Endothelial cell (in vitro differentiated cells): ENCODE measurements at places on chromosomes 1 and 21.

GRCh38 chr1:152626744-152627143 is 3.8 kb upstream of the LCE3A start:
- no peak for DNase-seq

- DNase-seq: no peak
Observed at GRCh38 chr1:39238476-39238875, 34.0 kb downstream of the MACF1 start.

- DNase-seq: no peak
Observed at GRCh38 chr21:36310016-36310415, 10.0 kb upstream of the MORC3 start.

DNA sequence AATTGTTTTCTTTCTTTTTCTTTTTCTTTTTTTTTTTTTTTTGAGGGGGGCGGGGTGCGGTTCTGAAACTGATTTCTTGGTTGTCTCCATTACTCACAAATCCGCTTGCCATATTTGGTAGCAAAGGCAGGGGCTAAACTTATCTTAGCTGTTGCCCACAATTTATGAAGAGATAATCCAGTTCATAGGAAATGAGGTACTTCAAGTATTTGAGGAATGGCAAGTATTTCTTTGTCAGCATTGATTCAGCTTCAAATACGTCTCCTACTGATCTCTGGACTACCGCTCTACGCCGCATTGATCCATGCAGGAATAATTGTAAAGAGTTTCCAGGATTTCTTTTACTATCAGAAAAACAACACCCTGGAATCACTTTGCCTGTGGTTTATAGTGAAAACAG is 289.2 kb upstream of the DPYD start:
- DNase-seq: no peak

GRCh38 chr1:245062741-245063305 is 92.0 kb upstream of the KIF26B start:
- DNase-seq: no peak

- DNase-seq: peak; percentile 48
Observed at GRCh38 chr1:47532921-47533792, 95.3 kb downstream of the FOXD2 start.

GRCh38 chr1:106554294-106554693 is 502.2 kb upstream of the PRMT6 start:
- no peak for DNase-seq

GRCh38 chr1:109298666-109299557 is 7.9 kb downstream of the MYBPHL start:
- no peak for DNase-seq

DNA sequence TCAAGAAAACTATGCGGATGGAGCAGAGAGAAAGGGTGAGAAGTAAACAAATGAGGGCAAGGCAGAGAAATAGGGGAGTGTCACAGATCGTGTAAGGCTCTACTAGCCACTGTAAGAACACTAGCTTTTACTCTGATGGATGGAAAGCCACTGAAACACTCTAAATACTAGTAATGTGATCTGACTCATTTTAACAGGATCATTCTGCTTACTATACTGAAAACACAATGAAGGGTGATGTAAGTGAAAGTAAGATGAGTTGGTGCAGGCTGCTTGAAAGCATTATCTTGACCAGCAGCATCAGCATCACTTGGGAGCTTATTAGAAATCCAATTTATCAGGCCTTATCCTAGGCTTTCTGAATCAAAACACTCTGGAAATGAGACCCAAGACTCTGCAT is 32.7 kb downstream of the TUT4 start:
- no peak for DNase-seq

GRCh38 chr21:34744801-34745200 is 76.0 kb downstream of the CLIC6 start:
- no peak for DNase-seq

DNA sequence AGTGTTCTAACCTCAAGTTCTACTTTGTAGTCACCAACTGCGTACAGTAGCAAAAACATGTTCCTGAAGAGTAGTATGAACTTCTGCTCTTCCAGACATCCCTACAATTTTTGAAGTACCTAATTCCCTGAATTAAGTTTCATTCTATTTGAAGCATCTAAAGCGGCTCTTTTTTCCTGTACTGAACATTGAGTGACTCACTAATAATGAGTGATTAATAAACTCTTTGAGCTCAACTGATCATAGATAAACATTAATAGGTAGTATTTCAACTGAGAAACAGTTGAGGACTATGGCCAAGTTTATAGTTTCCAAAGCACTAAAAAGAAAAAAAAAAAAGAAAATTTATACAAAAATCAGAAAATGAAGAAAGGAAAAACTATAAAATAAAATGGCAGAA is 683.1 kb downstream of the LTN1 start:
- no peak for DNase-seq

GRCh38 chr1:159798893-159799292 is 3.3 kb upstream of the FCRL6 start:
- DNase-seq: peak; percentile 60

GRCh38 chr1:220873868-220874655 is 5.2 kb upstream of the HLX start:
- peak; percentile 62 for DNase-seq

- no peak for DNase-seq
Observed at GRCh38 chr1:22231995-22232690, 89.2 kb upstream of the WNT4 start.

DNA sequence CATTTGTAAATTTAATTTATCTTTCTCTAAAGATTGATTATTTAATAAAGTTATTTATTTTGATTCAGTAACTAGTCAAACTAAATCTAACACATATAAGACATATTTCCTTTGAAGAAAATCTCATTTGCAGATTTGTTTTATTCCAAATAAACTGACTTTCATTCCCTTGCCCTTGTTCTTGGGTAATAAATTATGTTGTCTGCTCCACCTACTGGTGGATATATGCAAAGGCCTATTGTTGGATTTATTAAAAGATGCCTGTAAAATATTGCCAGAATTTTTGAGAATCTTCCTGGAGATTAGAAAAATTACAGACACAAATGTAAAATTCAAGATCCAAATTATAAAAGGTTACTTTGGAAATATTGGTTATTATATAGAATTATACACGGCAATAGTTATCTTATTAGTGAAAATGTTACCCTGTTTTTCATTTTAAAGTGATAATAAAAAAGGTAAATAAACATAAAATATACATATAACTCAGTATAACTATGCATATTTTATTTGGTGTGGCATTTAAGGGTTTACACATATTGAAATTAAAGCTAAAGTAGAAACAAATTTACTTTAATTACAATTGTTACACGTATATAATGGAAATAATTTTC is 116.1 kb downstream of the SPATA17 start:
- DNase-seq: no peak

DNA sequence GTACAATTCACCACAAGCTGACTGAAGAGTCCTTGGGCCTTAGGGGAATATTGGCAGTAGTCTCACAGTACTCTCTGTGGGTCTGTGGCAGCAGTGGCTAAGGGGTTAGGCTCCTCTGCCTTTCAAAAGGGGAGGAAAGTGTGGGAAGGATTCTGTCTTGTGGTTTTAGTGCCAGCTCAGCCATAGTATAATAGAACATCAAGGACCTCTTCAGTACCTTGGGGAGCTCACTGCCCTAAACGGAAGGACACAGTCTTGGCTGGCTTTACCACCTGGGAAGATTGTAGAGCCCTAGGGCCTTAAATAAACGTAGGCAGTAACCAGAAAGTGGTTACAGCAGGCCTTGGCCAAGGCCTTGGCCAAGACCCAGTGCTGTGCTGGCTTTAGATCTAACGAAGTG is 265.7 kb downstream of the COL11A1 start:
- no peak for DNase-seq
